Activated T-helper 1 cell treated with anti-CD3 and anti-CD28 coated beads, Interleukin-2, amount 50 U/mL, for 16 hours (primary cell): ENCODE measurements at places on chromosomes 5 and 9.

GRCh38 chr9:4207123-4207875 is 92.6 kb downstream of the GLIS3 start:
- DNase-seq: no peak

DNA sequence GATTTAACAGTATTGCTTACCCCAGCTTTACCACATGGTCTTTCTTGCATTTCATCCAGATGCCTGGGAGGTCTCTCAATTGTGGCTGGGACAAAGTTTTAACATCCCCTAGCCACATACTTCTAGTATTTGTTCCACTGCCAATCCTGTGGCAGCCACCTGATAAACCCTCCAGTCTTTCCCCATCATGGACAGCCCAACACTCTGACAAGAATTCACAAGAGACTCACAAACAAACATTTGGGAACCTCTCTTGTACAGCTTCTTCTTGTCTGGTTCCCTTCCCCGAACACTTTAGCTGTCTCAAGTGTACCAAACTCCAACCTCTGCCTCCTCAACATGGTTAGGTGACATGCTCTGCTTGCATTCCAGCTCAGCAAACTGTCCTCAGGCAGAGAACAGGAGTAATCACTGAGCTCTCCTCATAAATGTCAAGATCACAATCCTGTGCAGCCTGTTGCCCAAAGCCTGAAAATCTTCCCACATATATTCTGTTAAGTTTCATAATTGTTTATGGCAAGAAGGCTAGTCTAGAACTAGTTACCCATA is 59.7 kb downstream of the STRBP start:
- DNase-seq: no peak

DNA sequence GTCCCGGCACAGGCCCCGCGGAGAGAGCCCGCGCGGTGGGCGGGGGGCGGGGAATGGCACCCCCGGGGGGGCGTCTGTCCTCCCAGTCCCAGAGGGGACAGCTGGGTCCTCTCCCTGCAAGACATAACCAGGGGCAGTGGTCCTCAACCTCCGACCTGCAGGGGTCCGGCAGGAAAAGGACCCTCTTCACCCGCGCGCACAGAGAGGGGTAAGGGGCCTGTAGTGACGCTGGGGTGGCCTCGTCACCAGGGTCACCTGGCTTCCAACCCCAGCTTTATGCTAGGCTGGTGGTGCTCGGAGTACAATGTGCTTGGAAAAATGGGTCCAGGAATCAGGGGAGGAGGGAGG is 34.2 kb downstream of the LHX2 start:
- DNase-seq: no peak

DNA sequence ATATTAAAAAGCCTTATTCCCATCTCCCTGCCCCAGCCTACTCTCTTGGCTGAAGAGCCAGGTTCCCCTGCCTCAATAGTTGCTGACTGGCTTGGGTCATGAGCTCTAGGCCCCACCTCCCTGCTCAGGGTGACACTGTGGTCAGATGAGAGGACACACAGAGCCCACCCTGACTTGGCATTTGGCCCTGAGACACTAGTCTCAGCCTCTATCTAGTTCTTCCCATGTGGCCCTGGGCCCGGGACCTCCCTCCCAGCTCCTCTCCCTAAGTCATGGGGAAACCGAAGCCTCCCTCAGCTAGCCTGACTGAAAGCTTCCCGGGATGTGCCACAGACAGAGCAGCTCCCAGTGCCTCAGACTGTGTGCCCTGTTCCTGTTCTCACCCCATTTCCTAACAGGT is 5.8 kb upstream of the MYOZ3 start:
- DNase-seq: no peak

DNA sequence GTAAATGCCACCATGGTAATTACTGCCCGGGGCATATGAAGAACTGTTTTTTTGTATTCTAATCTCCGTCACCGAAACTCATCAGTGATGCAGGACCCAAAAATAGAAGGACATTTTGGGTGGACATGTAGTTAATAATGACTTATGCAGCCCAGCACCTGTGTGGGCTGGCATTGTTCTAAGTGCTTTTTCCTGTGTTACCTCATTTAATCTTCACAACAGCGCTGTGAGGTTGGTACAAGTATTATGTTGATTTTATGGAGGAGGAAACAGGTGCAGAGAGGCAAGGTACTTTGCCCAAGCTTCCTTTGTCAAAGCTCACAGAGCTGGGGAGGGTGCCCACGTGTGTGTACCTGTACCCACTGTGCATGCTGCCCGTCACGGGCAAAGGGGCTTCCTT is 58.4 kb downstream of the DAPK1 start:
- no peak for DNase-seq

GRCh38 chr9:125172031-125172755 is 17.4 kb downstream of the PPP6C start:
- DNase-seq: no peak

GRCh38 chr9:88433583-88434255 is 45.5 kb downstream of the SPIN1 start:
- no peak for DNase-seq

- no peak for DNase-seq
Observed at GRCh38 chr5:50441493-50441955, 436 bp upstream of the EMB start.

DNA sequence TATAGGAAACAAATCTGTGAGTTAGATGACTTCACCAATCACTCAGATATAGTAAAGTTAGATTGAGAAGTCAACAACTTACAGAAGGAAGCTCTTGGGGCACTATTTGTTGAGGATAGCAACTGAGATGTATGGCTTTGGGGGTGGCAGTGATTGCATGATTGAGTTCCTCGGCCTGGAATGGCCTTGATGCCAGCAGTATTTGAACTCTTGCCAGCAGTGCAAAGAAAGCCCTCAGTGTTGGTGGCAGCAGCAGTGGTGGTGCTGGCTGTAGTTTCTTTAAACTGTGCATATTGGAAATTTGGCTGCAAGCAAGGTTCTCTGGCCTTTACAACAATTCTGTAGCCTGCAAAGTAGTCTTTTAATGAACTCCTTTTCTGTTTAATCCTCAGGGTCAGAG is 41.4 kb upstream of the PJA2 start:
- no peak for DNase-seq

DNA sequence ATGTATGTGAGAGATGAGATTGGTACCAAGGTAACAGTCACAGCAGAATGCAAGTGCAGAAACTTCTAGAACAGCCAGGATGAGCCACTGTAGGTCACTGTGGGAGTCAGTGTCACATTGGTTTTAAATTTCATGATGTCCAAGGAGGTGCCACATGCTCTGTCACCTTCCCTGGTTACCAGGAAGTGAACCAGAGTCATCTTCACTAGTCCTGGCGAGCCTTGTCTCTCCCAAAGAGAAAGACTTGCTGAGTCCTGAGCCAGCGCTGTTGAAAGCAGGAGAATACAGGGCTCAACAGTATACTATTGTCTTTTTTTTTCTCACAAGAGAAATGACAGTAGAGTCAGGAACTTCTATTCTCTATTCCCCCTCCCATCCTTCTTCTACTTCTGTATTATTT is 615.5 kb downstream of the RAB3C start:
- no peak for DNase-seq

DNA sequence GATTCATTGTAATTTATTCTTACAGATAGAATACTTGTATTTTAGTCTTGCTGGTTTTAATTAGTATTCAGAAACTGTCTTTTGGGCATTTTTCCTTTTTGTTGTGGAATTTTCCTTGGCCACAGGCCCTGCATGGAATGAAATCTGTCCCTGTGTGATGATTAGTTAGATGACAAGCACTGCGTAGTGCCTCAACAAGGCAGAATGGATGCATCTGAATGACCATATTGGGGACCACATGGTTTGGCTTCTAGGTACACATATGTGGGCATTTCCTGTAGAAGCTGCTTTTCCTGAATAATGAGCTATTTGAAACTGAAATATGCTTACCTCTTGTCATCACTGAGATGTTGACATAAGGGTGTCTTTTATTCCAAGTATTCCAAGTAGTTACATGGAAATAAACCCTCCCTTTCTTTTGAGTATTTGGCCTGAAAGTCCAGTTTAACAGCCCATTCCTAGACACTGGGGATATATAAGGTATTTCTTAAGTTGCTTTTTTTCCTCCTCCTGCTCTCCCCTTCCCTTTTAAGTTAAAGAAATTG is 147.3 kb downstream of the YTHDC2 start:
- no peak for DNase-seq

DNA sequence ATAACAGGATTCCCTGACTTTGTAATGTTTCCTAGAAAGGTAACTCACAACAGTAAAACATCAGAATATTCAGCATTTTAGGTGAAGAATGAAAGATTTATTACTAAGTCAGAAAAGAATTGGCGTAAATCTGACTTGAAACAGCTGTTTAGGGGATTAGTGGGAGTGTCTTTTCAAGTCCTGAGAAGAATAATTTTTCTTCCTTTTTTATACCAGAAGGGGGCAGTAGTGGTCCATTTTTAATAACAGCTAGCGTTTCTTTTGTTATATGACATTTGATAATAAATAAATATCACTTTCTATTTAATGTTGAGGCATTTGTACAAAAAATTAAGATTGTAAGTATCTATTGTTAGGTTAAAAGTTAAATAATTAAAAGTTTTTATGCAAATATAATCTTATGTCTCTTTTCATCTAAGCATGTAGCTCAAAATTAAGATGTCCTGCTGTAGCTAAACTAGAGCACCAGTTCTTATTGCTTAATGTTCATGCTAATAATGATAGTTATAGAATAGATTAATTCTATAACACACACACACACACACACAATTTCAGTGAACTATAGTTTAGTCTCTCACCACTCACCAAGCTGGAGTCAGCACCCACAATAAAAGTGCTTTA is 258.7 kb upstream of the ARRDC3 start:
- no peak for DNase-seq

DNA sequence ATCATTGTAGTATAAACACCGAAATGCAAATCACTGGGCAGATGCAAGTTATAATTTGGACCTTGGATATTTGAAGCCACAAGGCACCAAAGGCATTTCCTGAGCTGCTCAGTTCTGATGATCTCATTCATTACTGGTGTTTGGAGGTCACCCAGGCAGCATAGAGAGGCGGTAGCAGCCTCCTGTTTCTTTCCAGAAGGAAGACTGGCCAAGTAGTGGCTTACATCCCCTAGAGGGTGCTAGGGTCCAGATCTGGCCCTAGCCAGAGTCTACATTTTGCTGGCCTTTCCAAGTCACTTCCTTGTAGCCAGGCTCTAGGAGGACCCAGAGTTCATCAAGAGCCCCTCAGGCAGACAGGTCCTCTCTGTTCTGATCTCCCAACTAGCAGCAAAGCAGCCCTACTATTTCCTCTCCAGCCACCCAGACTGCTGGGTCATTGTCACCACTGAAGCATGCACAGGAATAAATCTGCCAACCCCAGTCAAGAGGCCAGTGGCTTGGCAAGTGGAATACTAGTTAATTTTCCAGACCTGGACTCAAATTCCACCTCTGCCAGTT is 33.4 kb upstream of the TTC1 start:
- no peak for DNase-seq

DNA sequence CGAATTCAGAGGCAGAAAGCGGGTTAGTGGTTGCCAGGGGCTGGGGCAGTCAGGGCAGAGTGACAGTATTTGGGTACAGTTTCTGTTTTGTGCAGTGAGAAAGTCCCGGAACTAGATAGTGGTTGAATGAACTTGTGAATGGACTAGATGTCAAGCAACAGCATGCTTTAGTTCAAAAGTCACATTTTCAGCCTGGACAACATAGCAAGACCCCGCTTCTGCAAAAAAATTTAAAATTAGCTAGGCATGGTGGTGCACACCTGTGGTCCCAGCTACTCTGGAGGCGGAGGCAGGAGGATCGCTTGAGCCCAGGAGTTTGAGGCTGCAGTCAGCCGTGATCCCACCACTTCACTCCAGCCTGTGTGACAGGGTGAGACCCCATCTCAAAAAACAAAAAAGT is 8.4 kb downstream of the NOTCH1 start:
- no peak for DNase-seq
